CMK (cell line): ENCODE measurements at places on chromosomes 7 and 10.
A peak's percentile ranks its signal among the peaks of the same experiment; 100 is the strongest.

GRCh38 chr10:11603741-11604140 lies 7.7 kb downstream of the USP6NL start:
- no peak for DNase-seq

DNA sequence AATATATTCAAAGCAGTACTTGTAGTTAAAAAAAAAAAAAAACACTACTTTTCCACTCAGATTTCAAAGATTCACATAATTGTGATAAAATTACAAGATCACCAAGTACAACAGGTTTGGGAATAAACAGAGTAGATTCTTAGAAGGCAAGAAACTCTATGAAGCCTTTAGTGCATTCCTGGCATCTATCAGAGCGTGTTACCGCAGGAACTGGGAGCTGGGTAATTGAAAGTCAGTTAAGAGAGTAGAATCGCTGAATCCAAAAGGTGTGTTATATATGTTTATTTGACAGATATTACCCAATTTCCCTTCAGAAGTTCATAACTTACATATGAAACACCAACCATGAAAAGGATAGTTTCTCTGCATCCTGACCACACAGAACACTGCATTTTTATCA lies 159.2 kb upstream of the PLXNA4 start:
- no peak for DNase-seq

- no peak for DNase-seq
Measured at GRCh38 chr10:120517881-120518484, 61.0 kb downstream of the PLPP4 start.

- no peak for DNase-seq
Measured at GRCh38 chr10:124949543-124949942, 7.6 kb downstream of the ZRANB1 start.

DNA sequence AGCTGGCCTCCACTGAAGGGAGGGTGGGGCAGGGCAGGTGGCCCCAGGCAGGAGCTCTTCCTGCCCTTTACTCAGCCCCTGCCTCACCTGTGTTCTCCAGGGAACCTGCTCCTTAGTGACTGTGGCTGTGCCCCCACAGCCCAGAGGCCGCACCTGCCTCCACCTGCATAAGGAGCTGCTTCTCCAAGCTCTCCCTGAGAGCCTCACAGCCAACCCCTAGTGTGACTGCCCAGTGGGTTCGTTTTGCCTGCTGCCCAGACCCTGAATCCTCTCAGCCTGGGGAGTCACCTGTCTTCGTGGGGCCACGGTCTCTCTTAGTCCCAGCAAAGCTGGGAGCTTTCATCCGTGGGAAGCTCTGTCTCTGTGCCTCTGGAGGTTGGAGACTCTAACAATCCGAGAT lies 94.4 kb downstream of the GLRX3 start:
- DNase-seq: no peak

DNA sequence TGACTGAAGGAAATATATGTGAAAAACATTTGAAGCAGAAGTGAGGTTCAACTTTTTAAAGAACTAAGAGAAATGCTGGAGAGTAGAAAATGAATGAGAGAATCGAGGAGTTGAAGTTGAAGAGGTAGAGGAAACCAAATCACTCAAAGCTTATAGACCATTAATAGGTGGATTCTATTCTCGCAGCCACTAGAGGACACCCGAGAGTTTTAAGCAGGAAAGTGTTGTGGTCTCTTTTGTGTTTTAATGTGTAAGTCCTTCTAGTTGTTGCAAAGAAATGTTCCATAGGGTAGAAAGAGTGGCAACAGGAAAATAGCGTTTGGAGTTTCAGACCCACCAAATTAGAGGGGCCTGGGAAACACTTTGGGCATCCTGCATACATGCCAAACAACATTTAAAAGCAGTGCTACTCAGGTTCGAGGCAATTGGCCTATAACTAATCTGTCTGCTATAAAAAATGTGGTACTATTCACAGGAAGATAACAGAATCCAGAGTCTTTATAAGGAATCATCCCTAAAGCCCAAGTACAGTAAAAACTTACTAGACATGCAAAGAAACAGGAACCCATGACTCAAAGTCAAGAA lies 75.3 kb upstream of the TAS2R16 start:
- DNase-seq: no peak

DNA sequence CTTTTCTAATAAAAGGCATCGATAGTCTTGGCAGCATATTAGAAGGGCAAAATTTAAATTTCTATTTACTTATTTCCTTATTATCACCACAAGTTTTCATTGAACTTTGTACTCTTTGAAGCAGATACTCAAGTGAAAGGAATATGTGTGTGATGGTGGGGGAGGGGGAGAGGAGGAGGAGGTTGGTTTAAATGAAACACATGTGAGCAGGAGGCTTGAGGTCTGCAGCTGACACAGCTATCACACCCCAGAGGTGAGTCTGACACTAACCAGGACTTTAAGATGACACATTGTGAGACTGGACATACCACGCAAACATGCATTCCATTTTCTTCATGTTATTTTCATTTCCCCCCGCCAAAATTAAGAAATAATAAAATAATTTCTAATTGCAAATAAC lies 63.3 kb downstream of the CTTNBP2 start:
- no peak for DNase-seq

GRCh38 chr7:7639847-7640220 lies 718 bp upstream of the UMAD1 start:
- DNase-seq: no peak

- DNase-seq: no peak
Measured at GRCh38 chr7:40329601-40330153, 194.9 kb downstream of the SUGCT start.

GRCh38 chr7:27774717-27775328 lies 34.9 kb downstream of the TAX1BP1 start:
- DNase-seq: no peak

DNA sequence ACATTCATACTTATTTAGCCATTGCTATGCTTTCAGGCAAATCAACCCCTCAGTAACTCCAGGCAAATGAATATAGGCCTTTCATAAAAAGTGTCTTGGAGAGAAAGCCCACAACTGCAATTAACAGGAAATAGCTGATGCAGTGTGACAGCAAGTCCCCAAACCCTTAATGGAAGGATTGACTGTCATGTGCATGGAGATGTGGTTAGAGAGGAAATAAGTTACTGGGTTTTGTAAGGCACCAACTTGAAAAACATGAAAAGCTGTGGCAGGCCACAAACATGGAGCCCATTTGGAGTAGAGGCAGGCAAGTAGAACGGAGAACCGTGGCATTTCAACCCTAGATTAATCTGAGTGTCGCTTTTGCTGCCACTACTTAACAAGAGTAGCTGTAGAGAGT lies 549.4 kb upstream of the C7orf33 start:
- no peak for DNase-seq

- DNase-seq: peak; percentile 24
Measured at GRCh38 chr7:94908323-94909178, 1.2 kb downstream of the PPP1R9A start.

GRCh38 chr7:82362129-82362706 lies 81.4 kb downstream of the CACNA2D1 start:
- no peak for DNase-seq

- DNase-seq: no peak
Measured at GRCh38 chr7:95963446-95963990, 191.2 kb downstream of the DYNC1I1 start.

GRCh38 chr7:109963741-109964140 lies 1127.2 kb upstream of the LRRN3 start:
- DNase-seq: no peak

DNA sequence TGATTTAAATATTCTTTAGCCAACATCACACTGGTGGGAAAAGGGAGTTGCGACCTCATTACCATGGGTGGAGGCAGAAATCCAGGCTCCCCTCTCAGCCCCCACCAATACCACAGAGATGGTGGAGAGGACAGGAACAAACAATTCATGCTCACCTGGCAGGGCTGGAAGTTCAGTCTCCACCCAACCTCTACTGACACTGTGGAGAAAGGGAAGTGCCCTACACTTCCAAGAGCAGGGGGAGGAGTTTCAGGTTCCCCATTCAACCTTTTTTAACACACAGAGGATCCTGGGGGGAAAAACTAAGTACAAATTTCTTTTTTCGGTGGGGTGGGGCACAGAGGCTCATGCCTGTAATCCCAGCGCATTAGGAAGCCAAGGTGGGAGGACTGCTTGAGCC lies 210.1 kb upstream of the KCTD7 start:
- DNase-seq: no peak

- DNase-seq: no peak
Measured at GRCh38 chr7:32379510-32380112, 110.6 kb downstream of the LSM5 start.

GRCh38 chr7:106891548-106892410 lies 26.7 kb downstream of the PIK3CG start:
- DNase-seq: no peak

DNA sequence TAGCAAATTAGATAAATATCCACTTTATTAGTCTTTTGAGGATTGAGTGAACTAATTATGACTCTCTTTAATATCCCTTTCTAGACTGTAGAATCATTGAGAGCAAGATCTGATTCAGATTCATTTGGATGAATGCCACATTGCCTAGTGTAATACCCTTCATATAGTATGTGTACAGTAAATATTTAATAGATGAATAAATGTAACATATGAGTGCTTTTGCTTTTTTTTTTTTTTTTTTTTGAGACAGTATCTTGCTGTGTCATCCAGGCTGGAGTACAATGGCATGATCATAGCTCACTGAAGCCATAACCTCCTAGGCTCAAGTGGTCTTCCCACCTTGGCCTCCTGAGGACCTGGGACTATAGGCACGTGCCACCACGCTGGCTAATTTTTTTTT lies 14.8 kb downstream of the SAMD8 start:
- DNase-seq: no peak

DNA sequence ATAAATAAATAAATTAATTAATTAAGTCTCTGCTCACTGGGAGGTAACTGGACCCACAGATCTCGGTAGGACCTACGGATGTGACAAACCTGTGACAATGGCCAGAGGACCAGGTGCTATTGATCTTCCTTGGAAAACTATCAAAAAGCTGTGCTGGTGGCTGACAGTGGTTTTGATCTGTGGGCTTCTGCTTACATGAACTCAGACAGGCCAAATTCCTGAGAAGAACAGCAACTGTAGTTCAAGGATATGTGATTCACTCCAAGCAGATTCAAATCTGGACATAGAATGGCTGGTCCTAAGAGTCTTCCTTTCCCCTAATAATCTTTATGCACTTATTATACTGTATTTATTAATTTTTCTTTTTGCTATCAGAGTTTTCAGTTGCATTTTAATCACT lies 80.0 kb downstream of the ATXN7L1 start:
- DNase-seq: no peak

DNA sequence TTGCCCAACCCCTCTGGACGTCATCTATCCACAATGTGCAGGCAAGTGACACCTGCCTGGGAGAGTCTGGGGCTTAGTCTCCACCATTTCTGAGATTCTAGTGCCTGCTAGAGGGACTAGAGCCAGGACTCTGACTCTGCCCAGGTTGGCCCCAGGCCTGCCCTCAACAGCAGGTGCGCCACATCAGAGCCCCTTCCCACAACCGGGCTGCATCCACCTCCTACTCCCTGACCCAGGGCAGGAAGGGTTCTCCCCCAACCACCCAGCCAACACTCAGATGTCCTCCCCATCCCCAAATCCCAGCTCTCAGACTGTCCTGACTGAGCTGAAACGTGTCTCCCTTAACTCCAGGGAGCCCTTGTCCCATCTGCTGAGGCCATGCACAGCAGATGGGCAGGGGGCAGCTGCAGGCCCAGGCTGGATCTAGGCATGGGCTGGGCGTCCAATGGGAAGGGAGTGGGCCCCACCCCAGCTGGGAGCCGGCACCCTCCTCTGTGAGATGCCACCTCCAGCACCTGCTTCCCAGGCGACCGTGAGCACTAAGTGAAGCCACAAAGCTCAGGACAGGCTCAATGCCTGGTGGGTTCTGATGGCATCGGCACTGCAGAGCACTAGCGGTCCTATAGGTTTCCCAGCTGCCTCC lies 49.2 kb downstream of the RASGEF1A start:
- DNase-seq: no peak

DNA sequence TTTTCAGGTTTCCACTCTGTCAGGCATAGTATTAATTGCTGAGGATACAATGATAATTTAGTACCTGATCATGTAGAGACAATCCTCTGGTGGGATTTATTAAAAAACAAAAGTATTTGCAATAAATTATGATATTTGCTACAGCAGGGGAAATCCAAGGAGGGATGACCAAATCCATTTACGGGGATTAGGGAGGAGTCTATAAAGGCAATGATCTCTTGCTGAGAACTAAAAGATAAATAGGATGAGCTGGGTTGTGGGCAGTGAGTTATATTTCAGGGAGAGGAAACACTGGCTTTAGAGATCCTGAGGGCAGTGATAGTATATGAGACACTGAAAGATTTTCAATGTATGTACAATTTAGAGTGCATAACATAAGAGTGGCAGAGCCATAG lies 305.5 kb downstream of the GPR37 start:
- no peak for DNase-seq

GRCh38 chr7:107180378-107180777 lies 11.6 kb downstream of the HBP1 start:
- no peak for DNase-seq

DNA sequence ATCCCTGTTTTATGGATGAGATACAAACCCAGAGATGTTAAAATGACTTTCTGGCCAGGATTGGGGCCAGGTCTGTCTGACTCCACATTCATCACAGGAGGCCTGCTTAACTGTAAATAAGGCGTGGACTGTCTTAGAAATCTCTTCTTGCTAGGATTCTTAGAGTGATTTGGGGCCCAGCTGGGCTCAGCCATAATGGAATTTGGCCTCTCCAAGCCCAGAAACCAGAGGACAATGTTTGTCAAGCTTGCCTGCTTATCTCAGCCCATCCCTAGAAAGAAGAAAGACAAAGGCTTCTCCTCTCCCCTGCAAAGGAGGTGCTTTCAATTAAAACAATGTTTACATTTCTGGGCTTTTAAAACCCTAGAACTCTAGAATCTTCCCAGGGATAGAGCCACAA lies 2.9 kb downstream of the HABP2 start:
- DNase-seq: no peak
